ENCODE measurements at places on chromosomes 16 and 17.
A peak's percentile ranks its signal among the peaks of the same experiment; 100 is the strongest.

DNA sequence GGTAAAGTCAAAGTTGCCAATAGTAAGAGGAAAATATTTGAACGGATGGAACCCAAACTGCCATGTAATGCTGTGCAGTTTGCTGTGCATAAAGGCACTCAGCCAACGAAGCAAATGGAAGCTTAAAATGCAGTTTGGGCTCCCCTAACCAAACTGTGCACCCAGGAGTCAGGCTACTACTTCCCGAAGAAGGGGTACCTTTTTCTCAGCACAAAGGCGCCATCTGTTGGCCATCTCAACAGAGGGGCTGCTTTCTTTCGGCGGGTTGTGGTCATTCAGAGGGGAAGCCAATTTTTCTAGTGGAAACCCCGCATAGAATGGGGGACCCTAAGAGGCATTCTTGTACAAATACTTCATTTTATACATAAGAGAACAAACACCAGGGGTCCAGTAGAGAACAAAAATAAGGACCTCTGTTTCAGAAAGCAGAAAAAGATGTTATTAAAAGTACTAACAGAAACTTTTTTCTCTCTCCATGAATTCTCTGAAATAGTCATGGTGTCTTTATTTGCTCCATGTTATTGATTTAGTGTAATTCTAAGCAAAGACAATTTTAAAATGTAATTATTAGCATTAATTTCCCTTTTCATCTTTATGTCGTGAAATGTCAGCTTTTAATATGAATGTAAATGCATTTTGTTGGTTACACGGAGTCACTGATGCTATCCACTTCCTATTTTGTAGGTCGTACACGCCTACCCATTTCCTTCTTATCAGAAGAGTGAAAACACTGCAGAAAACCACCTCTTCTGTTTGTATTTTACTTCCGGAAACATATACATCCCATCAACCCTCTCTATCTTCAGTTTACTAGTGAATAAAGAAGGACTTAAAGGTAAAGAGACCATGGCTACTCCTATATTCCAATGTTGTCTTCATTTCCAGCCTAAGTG lies 453.3 kb downstream of the KCNJ2 start:
- DNase-seq: no peak

DNA sequence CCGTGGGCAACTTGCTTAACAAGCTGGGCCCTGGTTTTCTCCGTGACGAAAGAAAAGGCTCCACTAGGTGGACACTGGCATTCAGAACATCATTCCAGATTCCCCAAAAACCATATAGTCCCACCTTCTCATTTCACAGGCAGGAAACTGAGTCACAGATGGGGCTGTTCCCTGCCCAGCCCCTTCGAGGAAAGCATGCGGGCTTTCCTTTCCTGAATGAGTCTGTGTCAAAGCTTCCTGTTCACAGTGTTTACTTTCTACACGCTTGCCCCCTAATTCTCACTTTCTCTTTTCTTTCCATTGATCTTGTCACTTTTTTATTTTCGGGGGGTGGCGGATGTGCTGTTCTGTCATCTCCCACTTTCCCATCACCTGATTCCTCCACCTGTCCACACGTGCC lies 10.3 kb upstream of the LGALS9 start:
- DNase-seq: no peak

GRCh38 chr17:62931101-62931500 lies 34.9 kb upstream of the TANC2 start:
- DNase-seq: no peak

DNA sequence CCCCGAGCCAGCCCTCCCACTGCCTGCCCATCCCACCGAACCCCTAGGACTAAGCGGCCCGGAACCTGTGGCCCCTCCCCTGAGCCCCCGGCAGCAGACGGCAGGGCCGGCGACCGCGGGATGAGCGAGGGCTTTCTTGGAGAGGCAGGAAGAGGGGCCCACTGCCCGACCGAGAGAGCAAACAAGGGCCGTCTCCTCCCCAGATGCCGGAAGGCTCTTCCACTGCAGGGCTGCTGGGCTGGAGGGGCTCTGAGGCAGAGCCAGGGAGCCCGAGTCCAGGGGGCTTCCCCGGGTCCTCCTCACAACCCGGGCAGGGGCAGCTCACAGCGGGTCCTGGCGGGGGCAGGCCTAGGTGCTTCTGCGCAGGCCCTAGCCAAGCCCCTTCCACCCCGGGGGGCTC lies 2.9 kb downstream of the PERCC1 start:
- DNase-seq: no peak

DNA sequence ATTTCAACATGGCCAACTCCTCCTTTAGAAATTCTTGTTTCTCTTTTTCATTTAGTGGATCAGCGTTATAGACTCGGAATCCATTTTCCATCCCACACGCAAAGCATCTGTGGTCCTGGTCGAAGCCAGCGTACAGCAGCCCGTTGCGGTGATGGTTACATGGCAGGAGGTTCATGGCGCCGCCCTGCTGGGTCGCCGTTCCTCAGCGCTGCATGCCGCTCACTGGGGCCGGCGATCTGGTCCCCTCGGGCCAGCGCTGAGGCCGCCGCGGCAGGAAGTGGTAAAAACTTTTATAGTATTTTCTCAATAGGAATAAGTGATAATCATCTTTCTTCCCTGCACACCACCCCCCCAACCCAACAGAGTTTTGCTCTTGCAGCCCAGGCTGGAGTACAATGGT lies 29.9 kb upstream of the RHOT1 start:
- DNase-seq: no peak

DNA sequence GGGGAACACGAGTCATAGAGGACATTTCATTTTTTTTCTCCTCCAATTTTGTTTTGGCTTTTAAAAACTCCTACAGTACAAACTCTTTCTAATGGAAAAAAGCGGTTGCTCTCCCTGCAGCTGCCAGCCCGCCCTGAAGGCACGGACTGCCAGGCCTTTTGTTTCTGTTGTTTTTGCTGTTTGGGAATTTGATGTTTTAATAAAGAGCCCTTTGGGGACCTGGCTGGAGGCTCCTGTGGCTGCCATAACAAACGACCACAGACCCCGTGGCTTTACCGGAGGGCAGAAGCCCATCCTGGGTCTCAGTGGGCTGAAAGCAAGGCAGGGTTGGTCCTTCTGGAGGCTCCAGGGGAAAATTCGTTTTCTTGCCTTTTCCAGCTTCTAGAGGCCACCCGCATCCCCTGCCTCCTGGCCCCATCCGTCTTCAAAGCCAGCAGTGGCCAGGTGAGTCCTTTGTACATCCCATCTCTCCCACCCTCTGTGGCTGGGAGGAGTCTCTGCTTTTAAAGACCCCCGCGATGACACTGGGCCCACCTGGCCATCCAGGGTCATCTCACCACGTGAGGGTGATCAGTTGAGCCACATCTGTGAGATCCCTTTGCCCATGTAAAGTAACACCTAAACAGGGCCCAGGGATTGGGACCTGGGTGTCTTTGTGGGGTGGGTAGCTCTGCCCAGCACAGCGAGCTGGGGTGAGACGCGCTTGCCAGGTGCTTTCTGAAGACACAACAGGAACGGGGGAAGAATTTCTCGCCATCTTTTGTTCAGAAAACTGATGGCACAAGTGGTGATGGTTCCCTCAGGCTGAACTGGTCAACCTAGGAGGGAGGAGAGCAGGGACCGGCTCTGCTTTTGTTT lies 113.9 kb downstream of the BANP start:
- DNase-seq: no peak

GRCh38 chr17:64223931-64224629 lies 39.0 kb downstream of the TEX2 start:
- DNase-seq: no peak

DNA sequence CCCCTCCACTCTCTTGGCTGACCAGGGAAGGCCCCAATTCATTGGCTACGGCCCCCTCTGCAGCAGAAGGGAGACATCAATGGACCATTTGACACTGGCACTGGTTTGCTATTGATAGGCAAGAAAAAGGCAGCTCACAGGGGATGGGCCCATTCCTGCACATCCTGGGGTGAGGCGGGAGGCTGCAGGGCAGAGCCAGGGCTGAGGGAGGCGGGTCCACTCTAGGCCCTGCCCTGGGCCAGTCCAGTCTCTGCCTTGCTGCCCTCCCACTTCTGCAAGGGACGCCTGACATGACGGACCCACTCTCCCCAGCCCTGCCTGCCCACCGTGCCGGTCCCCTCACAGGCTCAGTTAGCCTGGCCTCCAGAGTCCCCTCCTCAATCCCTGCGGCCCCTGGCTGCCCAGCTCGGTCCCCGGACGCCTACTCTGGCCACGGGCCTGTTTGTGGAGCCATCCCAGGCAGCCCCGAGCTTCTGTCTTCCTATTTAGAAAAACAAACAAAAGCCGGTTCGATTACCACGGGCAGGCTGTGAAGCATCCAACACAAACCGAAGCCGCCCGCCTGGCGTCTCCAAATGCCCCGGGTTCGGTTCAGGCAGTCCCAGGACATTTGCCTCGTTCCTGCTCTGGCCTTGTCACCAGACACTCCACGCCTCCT lies 160.7 kb downstream of the IRX5 start:
- DNase-seq: no peak

DNA sequence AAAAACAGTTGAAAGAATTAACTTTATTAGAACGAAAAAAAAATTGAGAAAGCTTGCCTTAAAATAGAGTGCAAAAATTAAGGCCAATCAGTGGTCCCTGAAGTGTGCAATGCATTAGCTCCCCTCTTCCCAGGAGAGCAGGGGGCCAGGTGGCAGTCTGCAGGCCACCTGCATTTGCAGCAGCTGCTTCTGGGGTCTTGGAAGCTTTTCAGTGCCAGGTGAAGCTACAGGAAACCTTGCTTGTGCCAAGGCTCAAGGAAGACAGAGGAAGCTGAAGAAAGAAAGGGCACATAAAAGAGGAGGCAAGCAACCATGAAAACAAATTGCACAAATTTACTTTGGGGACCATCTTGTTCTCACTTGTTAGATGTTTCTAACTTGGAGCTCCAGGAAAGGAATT lies 50.5 kb upstream of the MTMR4 start:
- DNase-seq: no peak

GRCh38 chr17:2723997-2724783 lies 12.6 kb upstream of the CLUH start:
- DNase-seq: no peak

DNA sequence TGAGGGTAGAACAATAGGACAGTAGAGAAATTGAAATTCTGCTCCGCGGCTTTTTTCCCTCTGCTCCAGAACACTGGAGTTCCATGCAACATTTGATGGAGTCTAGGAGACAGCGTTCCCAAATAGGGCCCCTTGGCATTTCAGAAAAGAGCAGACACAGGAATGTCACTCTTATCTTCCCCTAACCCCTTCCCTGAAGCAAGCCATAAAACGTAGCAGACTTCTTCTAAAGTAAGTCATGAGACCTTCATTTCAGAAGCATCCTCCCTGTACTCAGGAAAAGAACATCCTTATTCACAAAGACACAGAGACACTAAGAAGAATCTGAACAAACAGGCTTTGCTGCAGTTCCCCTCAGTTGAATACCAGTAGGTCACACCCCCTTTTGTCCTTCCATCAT lies 296.1 kb upstream of the SOX9 start:
- DNase-seq: no peak

DNA sequence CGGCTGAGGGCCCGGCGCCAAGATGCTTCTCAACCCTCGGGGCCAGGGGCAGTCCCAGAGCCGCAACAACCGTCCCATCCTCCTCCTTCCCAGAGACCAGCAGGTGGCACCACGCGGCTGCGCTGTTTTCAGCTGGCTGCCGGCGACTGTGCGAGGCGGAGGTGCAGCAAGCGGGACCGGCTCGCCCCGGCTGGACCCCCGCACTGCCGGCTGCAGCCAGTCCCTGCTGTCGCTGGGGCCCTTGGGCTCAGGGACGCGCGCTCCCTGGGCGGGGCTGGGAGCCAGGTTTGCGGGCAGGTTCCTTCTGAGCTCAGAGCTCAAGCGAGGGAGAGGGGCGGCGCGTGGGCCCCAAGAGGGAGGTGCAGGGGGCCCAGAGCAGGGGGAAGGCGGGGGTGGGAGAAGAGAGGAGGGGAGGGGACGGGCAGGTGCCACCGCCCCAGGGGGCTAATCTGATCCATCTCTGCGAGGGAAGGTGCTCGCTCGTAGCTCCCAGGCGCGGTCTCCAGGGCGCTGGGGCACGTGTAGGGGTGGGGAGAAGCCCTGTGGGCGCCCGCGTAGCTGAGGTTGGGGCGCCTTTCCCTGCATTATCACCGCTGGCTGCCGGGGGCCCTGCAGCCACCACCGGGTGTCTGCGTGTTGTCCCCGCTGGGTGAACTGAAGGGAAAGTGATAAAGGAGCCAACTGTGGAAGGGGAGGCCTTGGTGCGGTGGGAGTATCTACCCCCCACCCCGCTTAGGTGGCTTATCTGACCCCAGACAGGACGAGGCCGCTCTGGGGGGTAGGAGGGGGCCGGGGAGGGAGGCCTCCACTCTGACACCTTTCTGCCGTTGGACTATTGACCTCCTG lies 24.2 kb downstream of the STAT5A start:
- DNase-seq: peak; percentile 82

GRCh38 chr16:3953728-3954410 lies 73.4 kb upstream of the CREBBP start:
- DNase-seq: no peak

DNA sequence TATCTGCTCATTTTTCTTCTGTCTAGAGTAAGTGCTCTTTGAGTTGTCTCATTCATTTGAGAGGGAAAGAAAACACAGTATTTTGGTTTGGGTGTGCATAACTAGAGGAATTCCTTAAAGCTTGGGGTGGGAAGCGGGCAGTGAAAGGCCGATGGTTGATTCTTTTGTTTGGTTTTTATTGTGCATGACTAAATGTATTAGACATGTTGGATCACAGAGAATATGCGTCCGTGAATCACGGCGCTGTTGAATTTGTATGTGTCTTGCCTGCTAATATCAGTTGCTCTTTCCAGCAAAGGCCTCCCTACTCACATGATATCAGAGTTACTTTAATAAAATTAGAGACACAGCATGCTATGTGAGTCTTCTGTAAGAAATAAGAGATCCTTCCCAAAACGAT lies 180.0 kb downstream of the CHD9NB start:
- DNase-seq: no peak

DNA sequence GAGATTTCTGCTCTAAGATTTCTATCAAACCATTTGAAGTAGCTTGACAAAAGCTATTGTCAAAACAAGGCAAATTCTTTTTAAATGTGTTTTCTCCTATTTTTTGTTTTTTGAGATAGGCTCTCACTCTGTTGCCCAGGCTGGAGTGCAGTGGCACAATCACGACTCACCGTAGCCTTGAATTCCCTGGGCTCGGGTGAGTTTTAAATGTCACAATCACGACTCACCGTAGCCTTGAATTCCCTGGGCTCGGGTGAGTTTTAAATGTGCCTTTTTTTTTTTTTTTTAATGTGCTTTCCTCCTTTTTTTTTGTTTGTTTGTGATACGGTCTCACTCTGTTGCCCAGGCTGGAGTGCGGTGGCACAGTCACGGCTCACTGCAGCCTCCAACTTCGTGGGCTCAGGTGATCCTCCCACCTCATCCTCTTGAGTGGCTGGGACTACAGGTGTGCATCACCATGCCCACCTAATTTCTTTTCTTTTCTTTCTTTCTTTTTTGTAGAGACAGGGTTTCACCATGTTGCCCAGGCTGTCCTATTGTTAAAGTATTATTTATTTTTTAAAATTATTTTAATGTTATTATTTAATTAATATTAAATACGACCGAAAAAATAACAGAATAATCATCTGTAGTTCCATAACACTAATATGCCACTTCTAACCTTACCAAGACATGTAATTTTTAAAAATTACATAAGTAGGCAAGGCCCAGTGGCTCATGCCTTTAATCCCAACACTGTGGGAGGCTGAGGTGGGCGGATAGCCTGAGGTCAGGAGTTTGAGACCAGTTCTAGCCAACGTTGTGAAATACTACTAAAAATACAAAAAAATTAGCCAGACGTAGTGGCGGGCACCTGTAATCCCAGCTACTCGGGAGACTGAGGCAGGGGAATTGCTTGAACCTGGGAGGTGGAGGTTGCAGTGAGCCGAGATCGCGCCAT lies 69.7 kb upstream of the FA2H start:
- DNase-seq: no peak
